ENCODE measurements at places on chromosomes 11 and 22.

DNA sequence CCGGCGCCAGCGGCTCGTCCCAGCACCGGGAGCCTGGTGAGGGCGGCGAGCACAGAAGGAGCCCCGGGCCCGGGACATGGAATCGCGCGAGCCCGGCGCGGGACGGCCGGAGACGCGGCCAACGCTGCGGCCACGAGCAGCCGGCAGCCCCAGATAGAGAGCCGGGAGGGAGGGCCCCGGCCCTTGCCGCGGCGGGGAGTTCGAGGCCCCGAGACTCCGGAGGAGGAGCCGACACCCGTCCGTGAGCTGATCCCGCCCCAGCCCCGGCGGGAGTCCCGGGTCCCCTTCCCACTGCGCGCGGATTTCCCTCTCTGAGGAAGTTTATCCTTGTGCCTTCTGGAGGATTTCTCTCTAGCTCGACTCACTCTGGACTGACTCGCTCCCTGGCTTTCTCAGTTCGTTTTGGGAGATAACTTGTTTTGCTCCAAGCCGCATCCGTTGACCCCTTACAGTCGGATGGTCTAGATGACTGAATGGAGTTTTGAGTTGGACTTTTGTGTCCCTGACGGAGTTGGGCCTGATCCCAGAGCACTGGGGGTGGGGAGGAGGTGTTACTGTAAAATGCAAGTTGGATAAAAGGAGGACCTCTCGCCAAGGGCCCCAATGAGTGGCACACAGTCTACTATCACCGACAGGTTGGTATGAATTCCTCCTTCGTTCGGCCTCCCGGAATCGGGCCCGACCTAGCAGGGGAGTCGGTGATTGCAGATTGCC, 585 bp downstream of the ARHGEF12 start:
- DNase-seq, result peak; percentile 45

GRCh38 chr11:980438-981357, 55.0 kb downstream of the AP2A2 start:
- no peak for DNase-seq

- DNase-seq, result no peak
Observed at GRCh38 chr11:64592656-64593055, 1.6 kb downstream of the SLC22A12 start.

DNA sequence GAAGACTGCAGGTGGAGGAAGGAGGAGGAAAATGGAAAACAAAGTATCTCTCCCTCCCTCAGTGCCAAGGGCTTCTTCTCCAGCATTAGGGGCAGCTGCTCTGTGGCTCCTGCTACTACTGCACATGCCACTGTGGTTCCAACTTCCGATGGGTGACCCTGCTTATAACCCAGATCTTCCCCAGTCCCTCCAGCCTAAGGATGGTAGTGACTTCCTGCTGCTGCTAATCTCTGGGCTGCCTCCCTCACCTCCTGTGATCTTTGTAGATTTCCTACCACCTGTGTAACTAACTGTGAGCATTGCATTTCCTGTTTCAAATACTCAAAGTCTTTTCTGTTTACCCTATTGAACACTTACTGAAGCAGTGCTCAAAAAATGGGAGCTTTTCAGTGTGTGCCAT, 28.7 kb upstream of the TRPC6 start:
- DNase-seq, result no peak

- DNase-seq, result no peak
Observed at GRCh38 chr11:17001806-17002205, 12.4 kb downstream of the PLEKHA7 start.

- no peak for DNase-seq
Observed at GRCh38 chr11:14953904-14954303, 18.2 kb downstream of the CALCA start.

DNA sequence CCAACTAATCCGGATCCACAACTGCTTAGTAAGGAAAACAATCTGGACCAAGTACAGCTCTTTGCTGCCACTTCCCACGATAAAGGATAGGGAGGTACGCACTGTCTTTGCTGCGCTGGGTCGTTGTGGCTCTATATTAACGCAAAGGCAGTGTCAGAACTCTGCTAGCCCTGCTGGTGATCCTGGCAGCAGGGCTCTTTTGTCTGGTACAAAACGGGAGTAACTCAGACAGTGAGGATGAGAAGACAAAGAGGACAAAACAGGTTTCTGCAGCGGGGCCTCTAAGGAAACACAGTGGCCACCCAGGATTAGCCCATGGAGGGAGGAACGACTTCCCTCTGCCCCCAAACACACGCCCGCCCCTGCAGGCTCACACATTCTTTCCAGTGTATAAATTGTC, 26.1 kb downstream of the GAL start:
- DNase-seq, result no peak

DNA sequence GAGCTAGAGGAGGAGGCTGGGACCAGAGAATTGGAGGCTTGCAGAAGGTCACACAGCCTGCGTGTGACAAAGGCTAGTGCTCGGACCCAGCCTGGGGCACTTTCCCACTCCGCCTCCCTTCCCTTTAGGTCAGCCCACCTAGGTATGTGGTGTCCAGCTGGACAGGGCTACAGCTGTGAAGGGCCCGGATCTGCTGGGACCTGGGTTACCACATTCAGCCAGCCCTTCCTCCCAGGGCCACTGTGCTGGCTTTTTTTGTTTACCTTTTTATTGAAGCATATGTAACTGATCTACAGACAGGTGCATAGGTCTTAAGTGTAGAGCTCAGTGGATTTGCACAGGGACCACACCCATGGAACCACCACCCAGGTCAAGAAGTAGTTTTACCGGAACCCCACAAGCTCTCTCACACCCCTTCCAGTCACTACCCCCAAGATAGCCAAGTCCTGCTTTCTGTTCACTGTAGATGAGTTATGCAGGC, 8.7 kb downstream of the CAPN5 start:
- no peak for DNase-seq

GRCh38 chr11:110077831-110078325, 15.3 kb upstream of the ZC3H12C start:
- peak; percentile 78 for DNase-seq

DNA sequence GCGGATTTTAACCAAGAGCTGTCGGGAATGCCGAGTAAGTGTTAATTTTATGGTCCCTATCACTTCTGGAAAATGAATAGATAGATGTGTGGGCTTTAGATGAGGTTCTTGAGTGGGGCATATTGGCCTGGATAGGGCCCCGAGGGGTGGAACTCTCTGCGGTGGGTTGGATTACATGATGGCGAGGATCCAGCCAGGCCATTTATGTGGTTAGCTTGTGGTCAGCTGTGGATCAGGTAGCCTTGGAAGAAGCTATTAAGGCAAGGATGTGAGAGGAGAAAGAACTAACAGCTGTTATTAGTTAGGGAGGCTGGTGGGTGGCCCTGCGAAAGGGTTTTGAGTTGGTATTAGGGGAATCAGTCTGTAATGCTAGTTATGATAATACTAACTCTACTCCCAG, 268.4 kb downstream of the NELL1 start:
- no peak for DNase-seq

GRCh38 chr11:121795174-121795573, 320.8 kb downstream of the BLID start:
- peak; percentile 41 for DNase-seq

DNA sequence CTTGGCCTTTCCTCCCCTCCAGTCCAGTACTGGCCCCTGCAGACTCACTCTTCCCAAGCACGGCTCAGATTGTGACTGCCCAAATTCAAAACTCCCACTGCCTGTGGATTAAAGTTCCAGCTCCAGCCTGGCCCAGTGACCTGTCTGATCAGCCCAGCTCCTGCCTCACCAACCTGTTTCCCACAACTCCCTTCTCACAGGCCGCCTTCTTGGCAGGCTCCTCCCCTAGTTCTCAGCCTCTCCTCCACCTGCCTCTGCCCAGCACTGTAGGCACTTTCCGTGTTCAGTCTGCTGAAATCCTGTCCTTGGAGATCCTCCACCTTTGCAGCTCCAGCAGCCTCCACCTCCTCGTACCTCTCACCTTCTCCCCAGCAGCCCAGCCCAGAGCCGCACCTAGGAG, 68.6 kb downstream of the MICAL2 start:
- no peak for DNase-seq

GRCh38 chr11:108204929-108205499, 17.4 kb downstream of the NPAT start:
- DNase-seq, result no peak

DNA sequence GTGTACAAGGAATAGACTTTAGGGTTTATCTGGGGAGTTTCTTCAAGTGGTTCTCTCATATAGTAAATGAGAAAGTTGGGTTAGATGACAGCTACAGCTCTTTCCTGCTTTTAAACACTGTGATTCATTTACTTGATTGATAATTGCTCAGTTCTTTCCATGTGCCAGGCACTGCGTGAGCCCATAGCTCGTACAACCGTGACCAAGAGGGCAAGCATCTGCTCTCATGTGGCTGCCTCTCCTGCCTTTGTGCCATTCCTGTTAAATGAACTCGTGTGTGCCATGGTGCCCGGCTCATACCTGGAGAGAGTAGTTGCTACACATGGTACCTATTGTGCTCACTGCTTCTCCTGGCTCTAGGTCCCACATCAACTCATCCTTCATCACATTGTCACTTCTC, 206.3 kb downstream of the SNX19 start:
- DNase-seq, result no peak

DNA sequence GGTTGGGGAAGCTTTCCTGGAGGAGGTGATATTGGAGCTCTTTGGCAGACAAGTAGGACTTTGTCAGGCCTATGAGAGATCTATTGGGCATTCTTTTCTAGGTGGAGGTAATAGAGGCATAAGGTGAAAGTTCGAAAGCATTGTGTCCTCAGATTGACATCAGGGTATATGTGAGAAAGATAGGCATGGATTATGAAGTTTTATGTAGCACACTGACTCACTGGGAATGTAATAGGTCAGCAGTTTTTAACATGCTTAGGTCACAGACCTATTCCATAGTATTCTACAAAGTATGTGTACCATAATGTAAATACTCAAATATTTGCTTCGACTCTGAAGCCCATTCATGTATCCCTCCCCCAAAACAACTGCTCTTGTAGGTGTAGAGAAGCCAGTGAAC, 11.8 kb downstream of the HIKESHI start:
- DNase-seq, result no peak

DNA sequence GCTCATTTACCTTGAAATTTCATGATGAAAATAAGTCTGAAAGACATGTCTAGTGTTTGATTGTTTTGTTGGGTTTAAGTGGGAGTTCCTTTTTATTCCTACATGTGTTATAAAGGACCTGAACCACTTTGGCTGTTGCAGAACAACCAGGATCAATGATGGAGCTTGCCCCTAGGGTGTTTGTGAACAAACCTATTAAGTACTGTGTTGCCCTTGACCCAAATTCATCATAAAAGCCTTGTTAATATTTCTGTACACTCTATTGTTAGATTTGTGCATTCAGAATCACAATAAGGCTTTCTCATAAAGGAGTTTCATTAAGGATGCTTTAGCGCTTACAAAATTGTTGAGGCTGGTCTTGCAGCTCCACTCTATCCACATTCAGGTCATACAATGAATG, 452.6 kb downstream of the NELL1 start:
- DNase-seq, result no peak

DNA sequence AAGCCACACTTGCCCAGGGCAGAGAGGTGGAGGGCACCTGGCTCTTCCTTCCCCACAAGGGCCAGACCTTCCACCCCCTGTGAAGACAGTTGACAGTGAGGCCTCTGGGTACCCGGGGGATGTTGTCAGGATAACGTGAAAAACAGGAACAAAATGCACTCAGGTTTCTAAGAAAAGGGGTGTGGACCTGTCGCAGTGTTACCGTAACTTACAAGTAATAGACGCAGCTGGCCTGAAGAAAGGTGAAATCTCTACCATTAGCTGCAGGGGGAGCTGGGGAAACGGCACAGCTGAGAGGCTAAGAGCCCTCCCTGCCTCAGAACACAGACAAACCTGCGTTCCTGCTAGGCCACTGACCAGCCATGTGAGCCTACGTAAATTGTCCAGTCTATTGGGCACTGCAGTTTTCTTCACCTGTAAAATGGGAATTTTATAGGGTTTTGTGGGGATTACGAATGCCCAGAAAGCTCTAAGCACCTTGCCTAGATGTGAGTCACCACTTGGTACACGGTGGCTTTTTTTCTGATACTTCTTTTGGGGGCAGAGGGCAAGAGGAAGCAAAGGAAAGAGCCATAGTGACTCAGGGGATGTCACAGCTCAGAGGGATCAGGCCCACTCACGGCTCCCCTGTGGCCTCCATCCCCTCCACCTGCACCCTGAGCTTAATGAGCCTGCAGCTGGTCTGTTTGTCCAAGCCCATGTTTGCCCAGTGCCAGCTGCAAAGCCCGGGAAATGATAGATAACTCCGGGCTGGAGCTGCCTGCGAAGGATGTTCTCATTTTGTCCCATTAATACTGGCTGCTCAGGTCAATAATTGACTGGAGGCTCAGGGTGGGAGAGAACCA, 18.4 kb upstream of the CABP7 start:
- DNase-seq, result peak; percentile 9

DNA sequence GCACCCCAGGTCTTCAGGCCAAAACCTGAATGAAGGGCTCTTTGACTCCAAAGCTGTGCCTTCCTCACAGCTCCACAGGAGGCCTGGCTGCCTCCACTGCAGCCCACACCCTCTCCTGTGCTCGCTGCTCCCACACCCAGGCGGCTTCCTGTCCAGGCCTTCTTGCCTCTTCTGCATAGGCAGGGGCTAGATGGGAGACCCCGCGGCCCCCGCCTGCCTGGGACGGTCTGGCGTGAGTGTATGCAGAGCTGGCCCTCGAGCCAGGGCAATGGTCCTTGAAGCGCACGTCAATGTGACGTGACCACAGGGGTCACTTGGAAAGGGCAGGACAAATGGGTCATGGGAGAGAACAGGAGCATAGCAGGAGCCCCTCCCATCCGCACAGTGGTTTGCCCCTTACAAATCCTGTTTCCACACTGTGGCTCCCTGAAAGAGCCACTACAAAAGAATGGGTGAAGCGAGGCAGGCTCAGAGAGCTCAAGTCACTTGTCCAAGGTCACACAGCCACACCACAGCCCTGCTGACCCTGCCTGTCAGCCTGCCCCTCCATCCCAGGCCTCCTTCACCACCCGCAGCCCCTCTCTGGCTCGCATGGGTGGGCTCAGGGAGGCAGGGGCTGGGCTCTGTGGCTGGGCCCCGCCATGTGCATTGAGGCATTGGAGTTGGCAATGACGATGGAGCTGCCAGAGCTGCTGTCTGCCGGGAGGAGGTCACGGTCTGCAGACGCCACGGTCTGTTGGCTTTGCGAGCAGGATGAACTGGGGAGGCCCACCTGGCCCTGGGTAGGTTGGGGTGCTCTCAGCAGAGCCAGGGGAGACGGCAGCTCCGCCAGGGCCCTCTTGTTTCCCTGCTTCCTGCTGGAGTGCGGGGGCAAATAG, 71.2 kb upstream of the WNT11 start:
- no peak for DNase-seq

GRCh38 chr11:5575152-5575551, 5.5 kb upstream of the OR52B6 start:
- no peak for DNase-seq

All from fibroblast of skin of right biceps (primary cell).